Activated T-cell treated with anti-CD3 and anti-CD28 coated beads for 24 hours (primary cell): ENCODE measurements at places on chromosomes 2 and 18.

DNA sequence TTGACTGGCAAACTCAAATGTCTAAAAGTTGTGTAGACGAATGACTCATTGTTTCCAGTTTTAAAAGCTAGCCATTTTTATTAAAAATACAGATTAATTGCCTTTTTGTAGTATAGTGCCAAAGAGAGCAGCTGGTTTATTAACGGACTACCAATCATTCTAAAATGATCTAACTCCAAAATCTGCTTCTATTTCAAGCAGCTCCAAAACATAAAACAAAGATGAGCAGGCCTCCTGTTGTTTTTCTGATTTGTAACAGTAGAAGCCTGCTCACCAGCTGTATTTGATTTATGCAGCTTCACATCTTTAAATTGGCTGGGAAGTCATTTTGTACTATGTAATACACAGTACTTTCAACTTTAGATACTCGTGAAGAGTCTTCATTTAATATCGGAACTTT is 171.8 kb downstream of the UBR3 start:
- DNase-seq = no peak

- DNase-seq = no peak
Observed at GRCh38 chr18:48956356-48956755, 5.6 kb upstream of the SMAD7 start.

DNA sequence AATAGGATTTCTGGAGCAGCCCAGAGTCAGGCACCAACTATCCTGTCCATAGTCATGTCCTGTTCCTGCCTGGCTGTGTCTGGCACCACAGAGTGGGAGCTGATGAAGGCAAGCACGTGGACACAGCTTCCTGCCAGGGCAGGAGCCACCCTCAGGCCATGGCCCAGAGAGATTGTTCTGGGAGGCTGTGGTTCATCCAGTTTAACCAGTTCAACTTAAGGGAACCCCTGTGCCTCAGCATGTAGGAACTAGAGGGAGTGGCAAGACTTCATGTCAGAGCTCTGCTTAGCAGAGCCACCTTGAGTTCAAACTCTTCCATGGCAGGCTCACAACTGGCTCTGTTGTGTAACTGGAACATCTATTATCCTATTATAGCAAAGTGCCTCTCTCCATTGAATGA is 73.2 kb upstream of the NCKAP5 start:
- DNase-seq = no peak

DNA sequence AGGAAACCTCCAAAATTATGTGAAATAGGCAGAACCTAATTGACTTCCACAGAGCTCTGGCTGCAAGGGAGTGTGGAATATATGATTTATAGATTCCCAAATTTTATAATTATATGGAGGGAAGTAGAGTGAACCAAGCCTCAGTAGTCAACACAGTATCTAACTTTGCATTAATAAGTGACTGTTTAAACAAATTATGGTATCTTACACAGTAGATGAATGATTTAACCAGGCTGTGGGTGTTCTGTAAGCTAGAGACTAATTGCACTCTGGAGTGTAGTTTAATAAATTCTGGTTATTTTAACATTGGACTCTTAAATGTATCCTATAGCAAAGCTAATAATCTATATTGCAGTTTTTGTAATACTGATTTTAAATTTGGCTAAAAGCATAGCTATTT is 183.5 kb downstream of the KIAA1328 start:
- DNase-seq = no peak

DNA sequence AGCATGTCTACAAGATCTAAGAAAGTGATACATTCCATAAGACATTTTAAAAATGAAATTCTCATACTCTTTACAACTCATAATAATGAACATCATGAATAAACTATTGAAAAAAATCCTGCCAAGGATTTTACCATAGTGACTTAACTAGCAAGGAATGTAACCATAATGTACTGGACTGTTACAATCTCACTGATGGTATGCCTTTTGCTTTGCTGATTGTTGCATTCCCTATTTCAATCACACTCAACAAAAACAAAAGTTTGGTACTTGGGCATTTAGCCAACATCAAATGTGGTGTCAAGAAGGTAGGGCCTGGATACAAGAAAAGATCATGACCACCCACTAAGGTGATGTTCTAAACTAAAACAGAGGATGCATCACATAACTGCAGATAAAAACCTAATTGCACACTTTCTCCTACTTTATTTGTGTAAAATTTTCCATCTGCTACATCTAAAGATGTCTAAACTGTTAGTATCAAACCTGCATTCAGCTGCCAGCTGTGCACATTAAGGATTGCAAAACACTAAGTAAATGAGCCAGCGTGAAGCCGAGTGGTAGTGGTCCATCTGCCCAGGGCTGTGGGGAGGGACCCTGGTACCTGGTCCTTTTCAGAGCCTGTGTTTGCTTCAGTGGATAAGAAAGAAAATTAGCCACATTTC is 564.4 kb downstream of the ZEB2 start:
- no peak for DNase-seq

- DNase-seq = no peak
Observed at GRCh38 chr18:40935423-40935822, 1019.6 kb upstream of the PIK3C3 start.

DNA sequence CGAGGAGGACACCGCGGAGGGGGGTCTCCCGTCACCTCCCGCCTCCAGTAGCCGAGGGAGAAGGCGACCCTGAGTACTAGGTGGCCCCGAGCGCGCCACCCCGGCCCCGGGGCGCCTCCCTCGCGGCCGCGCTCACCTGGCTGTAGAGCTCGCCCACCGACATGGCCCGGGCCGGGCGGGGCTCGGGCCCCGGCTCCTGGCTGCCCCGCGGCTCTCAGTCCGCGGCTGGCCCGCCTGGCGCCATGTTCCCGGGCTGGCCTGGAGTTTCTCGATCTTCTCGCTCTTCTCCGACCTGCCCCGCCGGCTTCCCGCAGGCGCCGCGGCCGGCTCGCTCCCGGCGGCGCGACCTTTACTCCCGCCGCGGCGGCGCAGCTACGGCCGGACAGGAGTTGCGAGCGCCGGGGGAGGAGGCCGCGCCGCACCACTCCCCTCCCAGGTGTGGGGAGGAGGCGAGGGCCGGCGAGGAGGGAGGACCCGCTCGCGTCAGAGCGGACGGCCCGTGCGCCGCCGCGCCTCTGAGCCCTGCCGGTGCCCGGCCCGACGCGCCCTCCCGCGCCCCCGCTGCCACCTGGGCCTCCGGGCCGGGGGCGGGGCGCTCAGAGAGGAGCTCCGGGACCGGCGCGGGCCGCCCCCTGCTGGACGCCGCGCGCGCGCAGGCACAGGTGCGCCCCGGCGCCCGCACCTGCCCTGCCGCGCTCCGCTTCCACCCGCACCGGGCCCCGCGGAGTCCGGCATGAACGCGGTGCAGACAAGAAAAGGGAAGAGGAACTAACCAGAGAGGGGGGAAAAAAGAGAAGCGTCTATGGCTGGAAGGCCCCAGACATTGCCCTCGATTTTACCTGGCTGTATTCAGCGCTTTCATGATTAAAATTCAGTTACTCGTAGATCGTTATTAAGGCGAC is at the start of gene MYO5B:
MYO5B (minus strand) TSS at position 517 of the 902 bp plus-strand sequence; CDS start at position 163, 354 bp downstream.
- peak; percentile 23 for DNase-seq

DNA sequence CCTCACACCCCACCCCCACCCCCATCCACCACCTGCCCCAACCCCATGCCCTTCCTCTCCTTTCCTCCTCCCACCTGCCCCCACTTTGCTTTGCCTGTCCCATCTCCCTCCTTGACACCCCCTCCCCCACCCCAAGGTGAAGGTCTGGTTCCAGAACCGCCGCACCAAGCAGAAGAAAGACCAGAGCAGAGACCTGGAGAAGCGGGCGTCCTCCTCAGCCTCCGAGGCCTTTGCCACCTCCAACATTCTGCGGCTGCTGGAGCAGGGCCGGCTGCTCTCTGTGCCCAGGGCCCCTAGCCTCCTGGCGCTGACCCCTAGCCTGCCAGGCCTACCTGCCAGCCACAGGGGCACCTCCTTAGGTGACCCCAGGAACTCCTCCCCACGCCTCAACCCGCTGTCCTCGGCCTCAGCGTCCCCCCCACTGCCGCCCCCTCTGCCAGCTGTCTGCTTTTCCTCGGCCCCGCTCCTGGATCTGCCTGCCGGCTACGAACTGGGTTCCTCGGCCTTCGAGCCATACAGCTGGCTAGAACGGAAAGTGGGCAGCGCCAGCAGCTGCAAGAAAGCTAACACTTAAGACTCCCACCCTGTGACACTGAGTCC is 3.0 kb upstream of the ATP6V1B1 start:
- DNase-seq = no peak

- no peak for DNase-seq
Observed at GRCh38 chr2:241551998-241552737, 6.4 kb upstream of the BOK start.

GRCh38 chr18:35303610-35304009 is 13.6 kb upstream of the ZSCAN30 start:
- no peak for DNase-seq

DNA sequence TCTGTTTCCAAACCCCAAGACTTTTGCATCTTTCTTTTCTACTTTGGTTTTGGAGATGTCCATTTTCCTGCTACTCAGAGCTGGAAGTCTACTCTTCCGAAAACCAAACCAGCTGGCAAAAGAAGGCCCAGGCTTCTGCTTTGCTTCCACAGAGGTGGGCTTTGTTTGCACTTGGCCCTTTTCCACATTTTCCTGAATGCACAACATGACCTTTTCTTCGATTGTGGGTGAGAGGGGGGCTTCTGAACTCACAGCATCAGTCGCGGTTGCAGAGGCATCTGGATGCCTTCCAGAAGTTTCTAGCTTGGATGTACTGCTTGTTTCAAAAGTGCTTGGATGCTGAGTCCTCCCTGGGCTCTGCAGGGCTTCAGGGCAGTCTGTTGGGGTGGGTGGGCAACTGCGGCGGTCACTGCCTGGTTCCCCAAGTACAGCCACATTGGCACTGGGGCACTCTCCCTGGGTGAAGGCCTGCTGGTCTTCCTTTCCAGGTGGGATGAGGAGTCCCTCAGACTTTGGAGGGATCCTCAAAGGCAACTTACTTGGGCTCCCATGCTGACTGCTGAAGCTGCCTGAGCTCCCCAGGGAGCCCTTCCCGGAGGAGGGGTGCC is 112.3 kb upstream of the LYPD1 start:
- no peak for DNase-seq

DNA sequence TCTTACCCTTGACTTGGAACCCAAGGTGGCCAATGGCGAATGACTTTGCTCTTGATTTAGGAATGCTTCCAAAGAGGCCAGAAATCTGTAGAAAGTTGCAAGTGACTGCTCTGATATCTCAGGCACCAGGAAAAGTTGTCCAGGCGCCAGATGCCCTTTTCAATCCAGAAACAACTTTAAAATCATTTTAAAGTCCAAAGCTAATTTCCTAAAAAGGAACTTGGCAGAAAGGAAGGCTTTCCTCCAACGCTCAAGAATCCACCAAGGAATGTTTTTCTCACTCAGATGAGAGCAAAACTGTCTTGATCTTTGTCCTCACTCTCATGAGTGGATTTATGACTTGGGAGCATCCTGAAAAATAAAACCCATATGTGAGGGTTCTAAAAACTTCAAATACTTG is 5.3 kb downstream of the NGEF start:
- DNase-seq = no peak

GRCh38 chr2:74659462-74659861 is 5.4 kb downstream of the SEMA4F start:
- no peak for DNase-seq

DNA sequence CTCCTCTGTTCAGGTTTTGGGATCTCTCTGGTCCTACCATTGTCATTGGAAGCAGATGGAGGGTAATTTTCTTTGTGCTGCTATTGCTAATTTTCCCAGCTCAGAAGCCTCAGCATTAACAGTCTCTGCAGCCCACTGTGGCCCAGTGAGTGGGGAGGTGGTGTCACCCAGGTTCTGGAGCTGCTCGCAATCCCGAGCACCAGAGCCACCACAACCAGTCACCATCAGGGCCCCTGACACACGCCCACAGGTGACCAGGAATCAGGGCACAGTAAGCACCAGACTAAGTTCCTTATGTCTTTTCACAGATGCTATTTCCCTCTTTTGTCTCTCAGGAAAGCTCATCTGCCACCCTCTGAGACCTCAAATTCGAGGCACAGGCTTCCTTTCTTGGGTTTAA is 87.9 kb downstream of the SEPTIN10 start:
- DNase-seq = no peak

GRCh38 chr18:58100154-58100553 is 56.1 kb downstream of the NEDD4L start:
- no peak for DNase-seq

DNA sequence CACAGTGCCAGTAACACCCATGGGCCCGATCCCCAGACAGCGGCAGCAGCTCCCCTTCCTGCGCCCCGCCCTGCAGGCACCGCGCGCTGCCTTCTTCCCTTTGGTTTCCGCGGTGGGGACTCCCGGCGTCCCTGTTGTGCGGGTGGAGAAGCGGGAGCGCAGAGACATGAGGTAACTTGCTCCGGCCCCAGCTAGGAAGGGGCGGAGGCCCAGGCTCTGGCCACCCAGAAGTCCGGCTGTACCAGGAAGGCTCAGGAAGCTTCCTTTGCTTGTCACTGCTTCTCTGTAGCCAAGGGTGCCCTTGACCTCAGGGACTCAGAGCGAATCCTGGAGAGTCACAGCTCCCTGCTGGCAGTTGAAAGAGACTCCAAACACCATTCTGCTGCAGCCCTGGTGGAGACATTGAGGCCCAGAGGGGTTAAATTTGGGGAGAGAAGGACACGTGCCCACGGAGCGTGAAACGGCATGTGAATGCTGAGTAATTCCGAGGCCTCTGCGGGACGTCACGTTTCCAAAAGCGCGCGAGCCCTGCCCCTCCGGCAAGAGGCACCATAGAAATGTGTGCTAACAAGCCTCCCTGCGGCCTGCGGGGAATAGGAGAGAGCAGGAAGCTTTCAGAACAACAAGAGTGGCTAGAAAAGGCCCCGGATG is 6.7 kb upstream of the ADCY3 start:
- peak; percentile 33 for DNase-seq

DNA sequence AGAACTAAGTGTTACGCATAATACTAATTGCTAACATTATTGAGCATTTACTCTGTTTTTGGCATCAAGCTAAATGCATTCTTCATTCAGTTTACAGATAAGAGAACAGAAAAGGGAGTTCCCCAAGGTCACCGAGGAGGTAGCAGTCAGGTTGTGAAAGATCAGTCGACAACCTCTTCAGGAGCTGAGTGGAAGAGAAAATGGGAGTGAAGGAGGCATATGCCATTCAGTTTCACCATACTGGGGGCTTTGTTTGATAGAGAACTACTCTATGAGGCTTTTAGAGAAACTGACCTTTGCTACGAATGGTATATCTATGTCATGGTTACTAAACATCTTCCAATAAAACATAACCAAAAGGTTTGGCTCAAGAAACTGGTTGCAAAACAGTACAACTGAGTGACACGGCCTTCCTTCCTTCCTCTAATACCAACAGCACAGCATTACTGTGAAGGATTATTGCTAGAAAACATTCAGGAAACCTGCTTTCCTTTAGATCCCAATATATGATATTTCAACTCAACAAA is 112.1 kb downstream of the RBMS1 start:
- no peak for DNase-seq

GRCh38 chr2:42359965-42360483 is 993 bp downstream of the COX7A2L start:
- DNase-seq = no peak
